H1 (cell line): ENCODE measurements at places on chromosomes 2 and 18. TPM values are rescaled to one million over a fixed set of nuclear protein-coding genes. Genes with fewer than 3 reads are reported as not detected.

FKBP1B gene
- total RNA-seq, result 47.6 and 50.8 TPM in 2 replicates

IL1F10 gene
- total RNA-seq, result not detected in 2 replicates

ADRA2B gene
- 6.5 and 6.6 TPM in 2 replicates for total RNA-seq

GRCh38 chr2:74548900-74549826 is 4.6 kb downstream of the LOXL3 start:
- no peak for DNase-seq
- peak overlapping the region; percentile 90 for H3K4me3 ChIP-seq
- peaks cover 19% of the 10 kb centered on the region for H3K27me3 ChIP-seq
- 0 out of 2 replicates have a peak, but pooled peaks cover 3% of the 10 kb centered on the region for H3K36me3 ChIP-seq
- H3K27ac ChIP-seq, result peak overlapping the region; percentile 11; the same call in 1 of the 2 replicates

NAT8 gene
- total RNA-seq, result not detected in 2 replicates

SCYGR4 gene
- total RNA-seq, result not detected in 2 replicates

SERTAD2 gene
- total RNA-seq, result 4.5 and 5.7 TPM in 2 replicates

GRCh38 chr18:12849548-12849947 is 34.5 kb downstream of the PTPN2 start:
- no peak for DNase-seq
- H3K4me3 ChIP-seq, result no peak overlapping the region
- H3K27ac ChIP-seq, result no peak overlapping the region
- no peaks in the 10 kb centered on the region for H3K36me3 ChIP-seq
- no peaks in the 10 kb centered on the region for H3K27me3 ChIP-seq

GRCh38 chr2:76406134-76406855 is 695.6 kb upstream of the GCFC2 start:
- DNase-seq, result no peak
- no peaks in the 10 kb centered on the region for H3K36me3 ChIP-seq
- no peaks in the 10 kb centered on the region for H3K4me1 ChIP-seq
- H3K4me3 ChIP-seq, result no peak overlapping the region
- no peaks in the 10 kb centered on the region for H3K27me3 ChIP-seq
